Stimulated activated CD4-positive, alpha-beta T cell treated with anti-CD3 and anti-CD28 coated beads, Interleukin-1b, Interleukin-23, amount 100 ng/mL, for 4 hours (primary cell): ENCODE measurements at places on chromosomes 7 and 10.

- no peak for DNase-seq
These were observed 13.2 kb downstream of the GATAD1 start for GRCh38 chr7:92460510-92460909.

- DNase-seq: no peak
These were observed 266.0 kb downstream of the AUTS2 start for GRCh38 chr7:69864274-69864673.

DNA sequence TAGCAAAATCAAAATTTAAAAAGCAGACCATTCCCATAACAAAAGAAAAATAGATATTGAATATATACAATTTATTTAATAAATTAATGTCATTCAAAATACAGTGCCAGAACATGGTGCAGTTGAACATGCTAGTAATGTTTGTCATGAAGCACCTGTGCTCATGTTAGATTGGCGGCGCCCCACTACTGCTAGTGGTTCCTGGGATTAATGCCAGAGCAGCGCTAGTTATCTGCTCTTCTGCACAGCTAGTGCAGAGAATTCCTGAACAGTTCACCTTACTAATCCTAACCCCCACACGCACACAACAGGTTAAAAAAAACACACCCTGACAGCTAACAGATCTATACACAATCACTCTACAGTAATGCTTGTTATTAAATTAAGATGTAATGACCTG, 23.4 kb downstream of the KBTBD2 start:
- DNase-seq: no peak

- no peak for DNase-seq
These were observed 13.6 kb downstream of the TTYH3 start for GRCh38 chr7:2645274-2645868.

DNA sequence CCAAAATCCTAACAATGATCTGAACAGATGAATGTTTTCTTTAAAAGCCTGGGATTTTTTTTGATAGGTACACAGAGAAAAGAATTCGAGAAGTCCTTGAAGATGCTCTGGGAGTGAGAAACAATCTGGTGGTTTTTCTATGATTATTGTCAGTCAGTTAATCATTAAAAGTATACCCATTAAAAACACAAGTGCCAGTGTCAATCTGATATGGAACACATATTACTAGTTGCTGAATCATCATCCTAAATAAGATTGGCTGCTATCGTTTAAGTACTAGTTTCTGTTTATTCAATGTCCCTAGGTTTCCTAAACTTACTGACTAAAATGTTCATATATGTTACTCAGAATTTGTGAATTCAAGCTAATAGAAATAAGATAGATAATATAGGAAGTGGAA, 16.1 kb downstream of the COL28A1 start:
- DNase-seq: no peak

GRCh38 chr10:99266383-99266782, 30.7 kb upstream of the HPSE2 start:
- DNase-seq: no peak

GRCh38 chr7:96306385-96307125, 15.3 kb downstream of the SLC25A13 start:
- no peak for DNase-seq

DNA sequence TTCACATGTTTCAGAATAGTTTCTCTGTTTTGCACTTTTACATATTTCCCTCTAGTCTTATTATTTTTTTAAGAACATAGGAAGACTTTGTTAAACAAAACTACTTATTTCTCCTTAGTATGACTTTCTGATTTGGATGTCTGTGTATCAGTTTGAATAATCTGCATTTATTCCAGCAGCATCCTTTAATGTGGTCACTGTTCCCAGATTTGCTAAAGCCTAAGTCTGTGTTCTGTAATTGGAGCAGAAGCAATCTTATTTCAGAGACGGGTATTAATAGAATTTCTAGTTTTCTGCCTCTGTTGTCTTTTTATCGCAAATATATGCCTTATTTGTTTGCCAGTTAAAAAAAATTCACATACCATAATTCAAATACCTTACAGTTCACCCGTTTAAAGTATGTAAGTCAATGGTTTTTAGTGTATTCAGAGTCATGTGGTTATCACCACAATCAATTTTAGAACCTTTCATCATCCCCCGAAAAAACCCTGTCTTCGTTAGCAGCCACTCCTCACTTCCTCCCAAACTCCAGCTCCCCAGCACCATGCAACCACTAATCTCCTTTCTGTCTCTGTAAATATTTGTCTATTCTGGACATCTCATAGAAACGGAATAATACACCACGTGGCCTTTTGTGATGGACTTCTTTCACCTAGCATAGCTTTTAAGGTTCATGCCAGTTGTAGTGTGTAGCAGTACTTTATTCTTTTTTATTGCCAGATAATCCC, 58.7 kb downstream of the INPP5F start:
- no peak for DNase-seq

- DNase-seq: no peak
These were observed 53.1 kb upstream of the GTF2IRD1 start for GRCh38 chr7:74400420-74401136.
